Bronchus fibroblast of lung (primary cell): ENCODE measurements at places on chromosomes 11 and 22. TPM values are rescaled to one million over a fixed set of nuclear protein-coding genes. Genes with fewer than 3 reads are reported as not detected.

ANGPTL5 gene
- not detected in 2 replicates for total RNA-seq

CRYBB3 gene
- total RNA-seq, result not detected in 2 replicates

VPREB1 gene
- total RNA-seq, result not detected in 2 replicates

TSPAN32 gene
- total RNA-seq, result 0.45 and 0.50 TPM in 2 replicates

SCARF2 gene
- 31.7 and 32.1 TPM in 2 replicates for total RNA-seq

HBG2 gene
- not detected in 2 replicates for total RNA-seq

SEC14L2 gene
- total RNA-seq, result 16.4 and 21.4 TPM in 2 replicates

B4GALNT4 gene
- total RNA-seq, result 4.7 and 10.7 TPM in 2 replicates

SIDT2 gene
- 10.3 and 10.9 TPM in 2 replicates for total RNA-seq

SULT4A1 gene
- 0.15 and 0.17 TPM in 2 replicates for total RNA-seq

OR2D2 gene
- total RNA-seq, result not detected in 2 replicates

ZNF70 gene
- 3.6 and 3.9 TPM in 2 replicates for total RNA-seq

BRSK2 gene
- 0.15 TPM in 1 of 2 replicates, not detected in the other for total RNA-seq
